Stimulated activated CD4-positive, alpha-beta T cell treated with anti-CD3 and anti-CD28 coated beads, Interleukin-2, amount 100 ng/mL, for 4 hours (primary cell): ENCODE measurements at places on chromosomes 5 and 9.

GRCh38 chr9:18330401-18331309 lies 143.3 kb upstream of the ADAMTSL1 start:
- no peak for DNase-seq

DNA sequence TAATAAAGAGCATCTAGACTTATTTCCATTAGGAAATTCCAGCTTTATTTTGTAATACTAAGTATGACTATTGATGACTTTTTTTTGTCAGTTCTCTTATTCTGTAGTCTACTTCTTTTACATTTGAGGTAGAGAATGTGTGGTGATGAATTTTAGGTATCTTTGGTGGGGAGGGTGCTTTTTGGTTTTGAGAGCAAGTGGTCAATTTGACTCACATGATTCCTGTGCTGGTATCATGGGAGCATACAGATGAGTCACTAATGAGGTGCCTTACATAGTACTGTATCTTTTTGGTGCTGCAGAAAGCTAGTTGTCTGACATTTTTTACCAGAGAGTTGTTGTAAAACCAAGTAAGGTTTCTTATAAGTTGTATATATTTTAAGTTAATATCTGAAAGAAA lies 35.3 kb downstream of the ERBIN start:
- DNase-seq: peak; percentile 7

DNA sequence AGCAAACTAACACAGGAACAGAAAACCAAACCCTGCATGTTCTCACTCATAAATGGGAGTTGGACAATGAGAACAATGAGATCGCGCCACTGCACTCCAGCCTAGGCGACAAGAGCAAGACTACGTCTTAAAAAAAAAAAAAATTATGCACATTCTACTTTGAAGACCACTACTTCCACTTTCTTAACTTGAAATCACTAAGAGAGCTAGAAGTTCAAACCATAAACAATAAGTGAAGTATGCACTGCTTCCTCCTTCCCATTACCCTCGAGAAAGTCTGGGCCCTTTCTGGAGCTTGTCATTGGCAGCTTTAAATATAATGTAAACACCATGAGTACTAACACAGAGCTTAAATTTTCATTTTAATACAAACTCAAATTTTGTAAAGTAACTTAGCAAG lies 94.9 kb downstream of the TLE1 start:
- no peak for DNase-seq

DNA sequence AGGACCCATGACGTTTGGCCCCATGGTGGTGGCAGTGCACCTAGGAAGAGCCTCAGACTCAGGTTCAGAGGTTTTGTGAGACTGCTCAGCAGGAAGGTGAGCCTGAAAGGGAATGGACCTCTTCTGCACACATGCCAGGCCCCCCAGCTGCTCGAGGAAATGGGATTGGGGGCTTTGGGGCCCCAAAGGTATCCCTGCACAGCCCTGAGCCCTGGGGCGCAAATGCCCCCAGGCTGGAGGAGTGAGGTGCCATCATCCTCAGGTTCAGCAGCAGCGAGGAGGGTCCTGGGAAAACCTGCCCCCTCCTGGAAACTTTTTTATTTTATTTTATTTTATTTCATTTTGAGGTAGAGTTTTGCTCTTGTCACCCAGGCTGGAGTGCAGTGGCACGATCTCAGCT lies 171.8 kb upstream of the MVB12B start:
- DNase-seq: no peak

DNA sequence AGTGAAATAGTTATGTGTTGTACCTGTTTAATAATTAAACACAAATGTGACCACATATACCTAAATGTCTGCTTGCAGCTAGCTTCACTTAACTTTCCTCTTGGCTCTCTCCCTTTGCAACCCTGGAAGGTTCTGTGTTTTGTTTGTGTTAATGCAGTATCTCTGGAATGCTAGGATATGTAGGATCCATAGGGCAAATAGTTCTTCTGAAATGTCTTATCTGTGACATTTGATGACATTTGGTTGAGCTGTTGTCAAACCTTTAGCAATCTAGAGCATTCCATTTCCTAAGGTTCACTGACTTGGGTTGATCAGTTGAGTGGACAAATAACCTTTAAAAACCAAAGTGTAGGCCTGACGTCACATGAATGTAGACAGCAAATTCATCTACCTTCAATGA lies 21.8 kb downstream of the CTNNA1 start:
- DNase-seq: no peak

GRCh38 chr9:135785013-135785575 lies 83.1 kb downstream of the KCNT1 start:
- DNase-seq: no peak

- DNase-seq: peak; percentile 21
Measured at GRCh38 chr5:68424799-68425537, 209.4 kb downstream of the PIK3R1 start.

DNA sequence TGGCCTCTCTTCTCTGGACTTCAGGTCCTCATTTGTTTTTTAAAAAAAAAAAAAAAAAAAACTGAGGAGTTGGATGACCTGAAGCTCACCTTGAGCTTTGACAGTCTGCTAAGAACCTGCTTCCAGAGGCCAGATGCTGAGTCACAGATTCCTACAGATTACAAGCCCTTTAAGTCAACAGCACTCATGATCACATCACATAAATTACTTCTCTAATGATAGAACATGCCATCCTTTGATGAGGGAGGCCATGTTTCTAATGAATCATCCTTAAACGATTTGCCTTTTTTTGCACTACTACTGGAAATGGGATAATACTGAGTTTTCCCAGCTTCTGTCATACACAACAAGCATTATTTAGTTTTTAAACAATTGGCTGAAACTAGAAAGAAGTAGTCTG lies 34.2 kb upstream of the MYOT start:
- DNase-seq: no peak

GRCh38 chr9:109166771-109167601 lies at the start of gene FRRS1L:
Gene FRRS1L (minus strand): TSS chr9:109167249. CDS start chr9:109167138, 111 bp downstream.
- no peak for DNase-seq

DNA sequence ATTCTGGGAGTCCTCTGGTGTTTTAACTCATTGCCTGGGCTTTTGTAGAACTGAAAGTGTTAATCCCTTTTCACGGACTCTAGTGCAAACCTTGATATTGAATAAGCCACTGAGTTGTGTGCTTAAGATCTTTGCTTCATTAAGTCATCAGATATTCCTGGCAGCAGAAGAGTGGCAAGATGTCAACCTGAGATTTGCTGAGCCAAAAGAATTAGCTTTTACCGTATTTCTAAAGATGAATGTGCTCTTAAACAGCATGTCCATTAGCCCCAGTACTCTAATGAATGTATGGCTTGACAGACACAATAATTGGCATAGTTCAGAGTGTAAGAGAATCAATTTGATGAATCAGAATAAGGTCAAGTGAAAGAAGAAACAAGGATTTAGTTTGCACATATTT lies 87.2 kb upstream of the CDH6 start:
- no peak for DNase-seq

- peak; percentile 3 for DNase-seq
Measured at GRCh38 chr9:70484232-70485130, 70.0 kb upstream of the KLF9 start.

GRCh38 chr5:180118391-180118791 lies 46.8 kb upstream of the RNF130 start:
- no peak for DNase-seq

DNA sequence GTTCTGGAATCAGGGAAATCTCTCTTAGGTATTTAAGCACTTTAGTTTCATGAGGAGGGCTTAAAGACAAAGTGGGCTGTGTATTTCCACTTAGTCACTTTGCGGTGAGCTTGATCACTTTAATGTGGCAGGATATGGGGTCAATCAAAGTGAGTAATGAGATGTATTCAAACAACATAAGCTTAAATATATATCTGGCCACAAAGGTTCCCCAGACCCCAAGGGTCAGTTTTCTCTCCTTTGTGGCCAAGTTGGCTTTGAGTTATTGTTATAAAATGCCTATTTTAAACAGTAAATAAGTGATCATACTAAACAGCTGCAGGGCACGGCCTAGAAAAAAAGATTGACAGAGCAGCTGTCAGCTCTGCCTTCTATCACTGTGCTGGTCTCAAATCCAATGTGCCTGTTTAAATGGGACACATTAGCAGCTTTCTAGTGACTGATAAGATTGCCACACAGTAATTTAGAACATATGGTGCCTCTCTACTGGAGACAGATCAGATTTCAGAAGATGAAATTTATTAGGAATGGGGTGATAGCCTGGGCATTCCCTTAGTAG lies 363.9 kb downstream of the AGTPBP1 start:
- DNase-seq: no peak

DNA sequence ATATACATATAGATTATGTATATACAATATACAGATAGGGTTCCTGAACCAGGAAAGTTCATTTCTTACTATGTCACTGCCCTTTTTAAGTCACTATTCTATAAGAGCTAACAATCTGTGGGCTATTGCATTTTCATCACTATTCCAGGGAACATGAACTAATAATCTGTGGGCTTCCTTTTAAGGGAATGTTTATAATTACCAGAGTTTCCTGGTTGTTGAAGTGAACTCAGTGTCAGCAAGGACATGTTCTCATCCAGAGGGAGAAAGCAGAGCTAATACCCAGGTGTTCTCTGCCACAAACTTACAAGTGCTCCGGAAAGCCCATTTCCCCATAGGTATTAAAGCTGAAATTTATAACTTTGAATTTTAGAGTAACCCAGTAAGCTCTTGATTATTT lies 69.6 kb downstream of the CWC27 start:
- no peak for DNase-seq

GRCh38 chr9:12554636-12555035 lies 138.5 kb upstream of the TYRP1 start:
- no peak for DNase-seq

DNA sequence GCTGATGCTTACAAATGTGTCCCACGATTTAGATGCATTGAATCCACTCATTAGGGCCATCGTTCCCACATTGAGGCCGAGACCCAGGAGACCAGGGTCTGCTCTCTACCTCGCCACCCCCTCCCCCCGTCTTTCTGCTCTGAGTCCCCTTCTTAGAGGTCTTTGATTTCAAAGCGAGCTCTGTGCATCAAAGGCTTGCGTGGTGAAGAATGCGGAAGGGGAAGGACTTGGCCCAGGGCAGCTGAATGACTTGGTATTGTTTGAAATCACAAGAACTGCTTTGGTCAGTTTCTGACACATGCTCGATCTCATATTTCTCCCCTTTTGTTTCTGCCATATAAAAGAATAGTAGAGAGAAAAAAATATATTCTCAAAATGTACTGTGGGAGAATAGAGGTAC lies 78.3 kb upstream of the IRX1 start:
- DNase-seq: no peak

DNA sequence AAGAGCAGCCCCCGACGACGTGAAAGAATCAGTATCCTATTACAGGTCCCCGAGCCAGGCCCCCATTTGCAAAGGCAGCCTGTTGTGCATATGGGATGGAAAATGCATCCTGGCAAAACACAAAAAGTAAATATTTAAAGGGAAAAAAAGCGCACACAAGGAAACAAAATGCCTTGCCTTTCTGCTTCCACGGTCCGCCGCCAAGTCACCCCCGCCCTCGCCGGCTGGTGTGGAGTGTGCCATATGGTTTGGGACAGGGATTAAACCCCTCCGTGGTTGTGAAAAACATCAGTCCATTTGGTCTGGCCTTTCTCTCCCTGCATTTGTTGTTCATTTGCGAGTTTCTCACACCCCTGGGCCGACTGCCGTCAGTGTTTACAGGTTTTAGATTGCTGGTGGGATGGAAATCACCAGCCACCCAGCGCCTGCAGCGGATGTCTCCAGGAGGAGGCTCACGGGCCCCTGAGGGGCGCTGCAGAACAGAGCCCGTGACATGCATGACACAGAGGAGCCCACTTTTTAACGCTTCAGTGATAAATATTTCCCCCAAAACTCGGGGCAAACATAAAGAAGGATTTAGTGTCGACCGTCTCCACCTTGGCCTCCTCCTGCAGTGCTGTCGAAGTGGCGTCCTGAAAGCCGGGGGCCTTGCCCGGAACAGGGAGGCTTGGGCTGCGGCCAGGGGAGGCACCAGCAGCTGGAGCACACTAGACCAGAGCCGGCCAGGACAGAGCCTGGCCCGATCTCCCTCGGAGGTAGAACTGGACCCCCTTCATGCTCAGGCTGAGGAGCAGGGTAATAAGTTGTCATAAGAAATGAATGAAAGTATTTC lies 161.5 kb downstream of the HSD17B3 start:
- DNase-seq: no peak

DNA sequence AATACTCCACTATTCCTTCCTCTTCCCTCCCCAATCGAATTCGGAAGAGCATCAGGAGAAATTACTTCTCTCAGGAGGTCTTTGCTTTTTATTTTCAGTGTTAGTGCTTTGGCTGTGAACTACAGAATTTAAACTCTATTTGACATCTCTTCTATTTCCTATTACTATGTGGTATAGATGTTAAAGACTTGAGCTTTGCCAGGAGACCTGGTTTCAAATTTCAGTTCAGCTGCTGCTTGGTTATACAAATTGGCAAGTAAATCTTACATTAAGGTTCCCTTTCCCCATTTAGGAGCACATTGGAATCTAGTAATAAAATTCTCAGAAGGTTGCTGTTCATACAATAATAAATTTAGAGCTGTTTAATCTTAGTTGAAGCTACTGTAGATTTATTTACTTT lies 13.1 kb downstream of the UHRF2 start:
- DNase-seq: no peak

DNA sequence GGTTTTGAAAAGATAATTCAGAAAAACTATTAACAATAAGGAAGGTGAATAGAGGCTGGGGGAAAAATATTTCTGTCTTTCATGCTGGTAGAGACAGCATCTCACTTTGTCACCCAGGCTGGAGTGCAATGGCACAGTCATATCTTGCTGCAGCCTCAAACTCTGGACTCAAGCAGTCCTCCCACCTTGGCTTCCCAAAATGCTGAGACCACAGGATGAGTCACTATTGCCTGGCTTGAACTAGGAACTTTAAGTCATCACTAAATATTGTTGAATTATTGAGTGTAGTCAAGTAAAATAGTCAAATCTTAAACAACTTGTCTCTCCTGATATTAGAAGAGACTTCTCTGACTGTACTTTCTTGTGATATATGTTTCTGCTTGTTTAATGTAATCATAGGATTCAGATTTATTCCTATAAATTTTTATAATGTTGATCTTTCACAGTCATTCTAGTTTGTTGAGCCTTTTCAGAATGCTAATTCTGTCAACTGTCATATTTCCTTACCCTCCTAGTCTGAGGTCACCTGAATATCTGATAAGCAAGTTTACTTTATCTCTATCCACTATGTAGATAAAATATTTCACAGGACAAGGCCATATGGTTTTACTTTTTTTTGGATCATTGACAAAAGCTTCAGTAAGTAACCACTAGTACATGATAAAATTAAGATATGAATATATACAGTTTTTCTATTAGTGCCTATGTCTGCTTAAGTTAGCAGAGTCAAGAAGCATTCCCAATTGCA lies 1696.5 kb downstream of the MAT2B start:
- DNase-seq: no peak

DNA sequence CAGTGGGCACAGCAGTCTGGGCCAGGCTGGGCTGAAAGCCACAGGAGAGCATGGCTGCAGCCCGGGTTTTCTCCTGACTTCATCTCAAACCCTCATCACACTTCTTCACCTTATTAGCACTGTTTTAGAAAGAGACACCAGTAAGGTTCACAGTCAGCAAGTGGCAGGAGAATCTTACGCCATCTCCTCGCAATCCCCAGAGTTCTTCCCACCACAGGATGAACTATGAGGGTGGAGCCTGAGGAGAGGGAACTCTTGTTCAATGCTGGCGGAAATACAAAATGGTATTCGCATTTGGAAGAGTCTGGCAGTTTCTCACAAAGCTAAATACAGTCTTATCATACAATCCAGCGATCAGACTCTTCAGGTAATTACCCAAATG lies 14.7 kb downstream of the BICD2 start:
- DNase-seq: no peak
